Dorsolateral prefrontal cortex (tissue), 122 donors: ENCODE measurements at places on chromosomes 2 and 18. TPM values are rescaled to one million over a fixed set of nuclear protein-coding genes. Genes with fewer than 3 reads are reported as not detected.
A peak's percentile ranks its signal among the peaks of the same experiment; 100 is the strongest.

ATG16L1 gene
- 51.7 TPM for total RNA-seq

GLI2 gene
- 5.3 TPM for total RNA-seq

DNA sequence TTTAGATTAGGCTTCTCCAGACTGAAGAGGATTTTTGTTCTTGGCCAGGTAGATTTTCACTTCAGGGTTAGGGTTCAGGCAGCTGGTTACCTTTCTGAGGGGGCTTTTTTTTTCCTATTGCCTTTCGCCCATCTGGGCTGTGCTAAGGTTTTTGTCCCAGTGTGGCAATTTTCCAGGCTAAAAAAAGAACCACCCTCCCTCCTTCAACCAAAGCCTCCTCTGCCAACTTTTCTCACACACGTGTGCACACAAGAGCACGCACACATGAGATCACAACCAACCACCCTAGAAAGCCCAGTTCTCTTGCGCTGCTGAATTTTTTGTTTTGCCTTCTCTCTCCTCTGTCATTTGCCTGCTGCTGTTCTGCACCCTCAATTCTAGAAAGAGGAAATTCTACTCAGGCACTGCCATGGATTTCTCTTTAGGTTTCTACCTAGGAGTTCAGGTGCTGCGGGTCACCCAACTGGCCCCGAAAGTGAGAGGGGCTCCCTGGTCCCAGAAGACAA, 8.5 kb upstream of the CXCR4 start:
- DNase-seq, result no peak

DNA sequence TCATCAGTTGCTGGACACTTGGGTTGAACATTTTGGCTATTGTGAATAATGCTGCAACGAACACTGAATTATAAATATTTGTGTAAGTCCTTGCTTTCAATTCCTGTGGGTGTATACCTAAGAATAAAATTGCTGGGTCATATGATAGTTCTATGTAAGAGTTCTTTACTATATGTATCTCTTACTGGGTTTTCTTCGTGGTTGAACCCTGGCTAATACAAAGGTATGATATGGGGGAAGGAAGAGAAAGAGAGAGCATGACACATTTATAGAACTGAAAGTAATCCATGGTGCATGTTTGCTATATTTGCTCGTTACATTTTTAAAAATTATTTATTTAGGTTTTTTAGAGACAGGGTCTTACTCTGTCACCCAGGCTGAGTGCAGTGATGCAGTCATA, 143.1 kb upstream of the GAREM1 start:
- DNase-seq, result no peak

DNA sequence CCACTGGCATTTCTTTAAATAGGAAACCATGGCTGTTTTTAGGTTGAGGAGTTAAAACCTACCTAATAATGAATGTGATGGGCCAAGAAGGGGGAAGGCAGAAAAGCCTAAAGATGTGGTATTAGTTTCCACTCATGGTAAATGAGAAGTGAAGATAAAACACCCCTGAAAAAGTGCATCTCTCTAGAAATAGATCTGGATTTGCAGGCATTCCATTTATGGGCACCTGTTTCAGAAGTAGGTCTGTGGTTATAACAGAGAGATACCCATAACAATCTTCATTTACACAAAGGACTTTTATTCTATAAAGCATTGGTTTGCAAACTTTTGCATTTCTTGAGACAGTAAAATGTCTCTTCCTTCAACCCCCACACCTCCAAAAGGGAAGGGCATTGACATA, 62.1 kb downstream of the PRKCE start:
- DNase-seq, result no peak

HOXD3 gene
- total RNA-seq, result not detected

- no peak for DNase-seq
Measured at GRCh38 chr2:197113275-197113711, 186.8 kb upstream of the PGAP1 start.

NMS gene
- total RNA-seq, result not detected

DNA sequence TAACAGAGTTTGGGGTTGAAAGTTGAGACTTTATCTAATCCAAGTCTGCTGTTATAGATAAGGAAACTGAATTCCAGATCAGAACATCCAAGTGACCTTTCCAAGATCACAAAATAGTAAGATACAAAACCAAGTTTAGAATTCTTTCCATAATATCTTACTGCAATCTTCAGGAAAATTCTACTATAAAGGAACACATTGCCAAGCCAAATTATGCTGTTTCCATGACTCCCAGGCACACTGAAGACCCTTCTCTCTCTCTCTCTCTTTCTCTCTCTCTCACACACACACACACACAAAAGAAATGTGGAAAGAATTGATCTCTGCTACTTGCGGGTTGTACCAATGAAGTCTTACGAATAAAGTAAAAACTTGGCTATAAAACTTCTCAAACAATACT, 398.4 kb downstream of the METTL4 start:
- no peak for DNase-seq

- no peak for DNase-seq
Measured at GRCh38 chr18:21998486-21998885, 170.9 kb upstream of the GATA6 start.

- DNase-seq, result no peak
Measured at GRCh38 chr18:57438743-57439608, 3.8 kb downstream of the ONECUT2 start.

DNA sequence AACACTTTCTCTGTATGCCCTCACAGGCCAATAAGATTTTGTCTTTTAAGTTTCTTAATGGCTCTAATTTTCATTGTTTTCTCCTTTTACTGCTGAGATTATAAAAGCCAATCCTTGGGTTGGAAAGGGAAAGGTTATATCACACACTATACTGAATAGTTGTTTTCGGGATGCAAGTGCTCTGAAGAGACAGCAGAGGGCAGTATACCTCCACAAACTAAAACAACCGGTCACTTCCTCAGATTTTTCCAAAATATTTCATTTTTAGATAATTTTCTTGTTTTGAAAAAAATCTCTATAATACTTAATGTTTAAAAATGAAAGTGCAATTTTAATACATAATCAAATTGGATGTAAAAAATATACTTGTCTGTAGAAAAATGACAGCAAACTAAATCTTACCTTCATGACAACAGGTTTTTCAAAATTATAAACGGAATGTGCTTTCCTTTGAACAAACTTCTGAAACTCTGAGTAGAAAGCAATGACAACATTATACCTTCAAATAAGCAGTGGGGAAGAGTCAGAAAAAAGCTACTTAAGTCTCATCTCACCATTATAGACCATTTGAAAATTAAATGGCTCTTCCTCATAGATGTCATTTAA, 82.7 kb downstream of the ORC4 start:
- DNase-seq, result no peak

DNA sequence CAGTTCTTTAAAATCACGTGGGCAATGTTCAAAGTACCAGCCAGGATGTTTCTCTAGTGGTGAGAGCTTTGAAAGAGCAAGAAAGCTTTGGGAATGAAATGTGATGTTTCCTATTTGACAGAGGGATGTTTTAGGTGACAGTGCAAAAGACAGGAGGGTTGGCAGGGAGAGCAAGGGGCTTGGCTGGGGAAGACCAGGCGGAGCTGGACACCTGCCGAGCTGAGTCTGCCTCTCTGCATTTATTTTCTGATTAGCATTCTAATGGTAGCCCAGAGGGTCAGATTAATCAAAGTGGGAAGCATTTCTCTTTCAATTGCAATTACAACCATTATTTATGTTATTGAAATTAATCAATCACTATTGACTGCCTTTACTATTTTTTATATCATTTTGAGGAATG, 145.4 kb upstream of the RAB12 start:
- DNase-seq, result no peak

DNA sequence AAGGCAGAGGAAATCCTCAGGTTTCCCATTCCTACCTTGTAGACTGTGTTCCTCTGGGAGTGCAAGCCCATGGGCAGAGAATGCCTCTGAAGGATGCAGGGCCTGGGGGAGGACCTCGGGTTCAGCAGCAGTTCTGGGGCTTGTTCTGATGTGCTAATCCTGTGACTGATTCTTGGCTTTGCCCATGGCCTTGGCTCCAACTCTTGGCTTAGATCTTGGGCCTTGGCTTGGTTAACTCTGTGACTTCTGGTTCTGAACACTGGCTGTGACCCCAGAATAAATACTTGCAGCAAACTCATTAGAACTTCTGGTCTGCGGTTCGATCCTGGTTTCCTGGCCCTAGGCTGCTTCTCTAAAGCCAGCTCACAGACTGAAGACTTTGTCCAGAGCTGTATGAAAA, 366.9 kb upstream of the ZEB2 start:
- DNase-seq, result no peak

LBX2 gene
- total RNA-seq, result not detected

DNA sequence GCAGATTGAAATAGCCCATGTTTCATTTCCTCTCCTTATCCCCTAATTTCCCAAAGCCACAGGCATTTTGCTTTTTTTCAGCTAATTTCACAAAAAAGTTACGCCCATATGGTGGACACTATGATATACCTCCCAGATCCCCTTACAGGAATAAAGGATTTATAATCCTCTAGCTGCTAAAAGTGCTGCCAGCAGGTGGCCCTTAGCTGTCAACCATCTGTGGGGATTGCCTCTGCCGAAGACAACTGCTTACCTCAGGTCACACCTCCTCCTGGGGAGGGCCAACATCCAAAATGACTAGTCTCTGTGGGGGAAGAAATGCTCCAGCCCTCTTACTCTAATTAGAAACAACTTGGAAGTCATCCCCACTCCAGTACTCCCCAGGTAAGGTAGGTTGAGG, 61.0 kb upstream of the EPB41L3 start:
- DNase-seq, result no peak

DNA sequence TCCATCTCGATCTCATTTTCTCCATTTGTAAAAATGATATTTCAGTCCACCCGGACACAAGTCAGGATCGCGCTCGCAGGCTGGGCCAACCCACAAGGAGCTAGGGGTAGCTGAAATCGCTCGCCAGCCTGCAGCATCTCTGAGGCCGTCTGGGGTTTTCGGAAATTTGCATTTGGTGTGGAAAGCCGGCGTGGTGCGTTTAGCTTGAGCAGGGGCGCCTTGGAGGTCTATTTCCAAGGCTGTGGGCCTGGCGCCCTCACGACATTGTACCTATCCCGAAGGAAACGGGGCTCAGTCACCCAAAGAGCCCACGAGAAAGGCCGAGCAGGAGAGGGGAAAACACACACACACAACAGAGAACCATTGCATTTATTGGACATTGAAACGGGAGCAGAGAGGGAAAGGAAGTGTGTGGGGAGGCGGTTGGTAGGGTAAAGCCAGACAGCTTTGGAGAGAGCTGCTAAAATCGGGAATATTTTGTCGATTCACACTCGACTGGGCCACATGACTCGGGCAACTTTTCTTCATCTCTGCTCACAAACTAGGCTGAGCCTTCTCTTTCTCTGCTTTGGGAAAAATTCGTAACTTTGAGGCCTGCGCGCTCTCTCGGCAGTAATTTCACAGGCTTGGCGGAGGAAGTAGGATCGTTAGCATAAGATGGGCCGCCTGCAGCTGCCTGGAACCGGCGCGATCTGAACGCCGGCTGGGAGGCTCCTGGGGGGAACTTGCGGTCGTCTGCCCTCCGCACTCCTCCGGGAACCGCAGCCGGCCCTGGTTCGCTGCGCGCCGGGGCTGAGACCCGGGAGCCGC, 1.1 kb upstream of the HOXD8 start:
- no peak for DNase-seq

DNA sequence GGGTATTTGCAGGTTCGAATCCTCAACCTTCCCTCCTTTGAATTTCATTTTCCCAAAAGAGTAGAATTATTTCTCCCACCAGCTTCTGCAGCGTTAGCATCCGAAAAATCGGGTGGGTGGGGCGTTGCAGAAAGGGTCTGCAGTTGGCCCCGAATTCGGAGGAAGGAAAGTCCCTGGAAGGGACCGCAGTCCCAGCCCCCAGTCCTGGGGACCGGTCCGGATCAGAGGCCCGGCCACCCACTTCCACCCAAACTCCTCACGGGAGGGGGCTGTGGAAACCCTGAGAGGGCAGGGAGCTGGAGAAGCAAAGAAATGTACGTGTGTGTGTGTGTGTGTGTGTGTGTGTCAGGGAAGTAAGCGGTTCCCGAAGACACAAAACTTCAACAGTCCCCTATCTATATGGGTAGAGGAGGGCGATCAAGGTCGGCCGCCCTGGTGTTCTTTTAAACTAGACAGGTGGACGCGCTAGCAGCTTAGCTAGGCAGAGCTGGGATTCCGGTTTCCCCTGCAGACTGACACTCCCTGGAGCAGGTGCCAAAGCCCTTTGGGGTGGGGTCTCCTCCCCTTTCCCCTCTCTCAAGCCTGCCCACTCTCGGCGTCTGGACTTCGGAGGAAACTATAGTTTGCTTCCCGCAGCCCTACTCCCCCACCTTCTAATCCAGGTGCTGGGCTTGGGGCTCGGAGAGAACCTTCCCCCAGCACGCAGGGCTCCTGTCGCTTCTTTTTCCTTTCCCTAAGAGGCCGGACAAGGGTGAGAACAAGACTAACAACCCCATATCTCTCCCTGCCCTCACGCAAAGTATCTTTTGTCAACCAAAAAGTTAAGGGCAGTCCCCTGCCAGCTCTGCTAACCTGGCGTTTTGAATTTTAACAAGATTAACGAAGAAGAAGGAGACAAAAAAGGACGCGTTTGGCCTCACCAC, 4.8 kb upstream of the ONECUT2 start:
- DNase-seq, result no peak

GRCh38 chr2:8682719-8683667, 1.1 kb downstream of the ID2 start:
- no peak for DNase-seq

DNA sequence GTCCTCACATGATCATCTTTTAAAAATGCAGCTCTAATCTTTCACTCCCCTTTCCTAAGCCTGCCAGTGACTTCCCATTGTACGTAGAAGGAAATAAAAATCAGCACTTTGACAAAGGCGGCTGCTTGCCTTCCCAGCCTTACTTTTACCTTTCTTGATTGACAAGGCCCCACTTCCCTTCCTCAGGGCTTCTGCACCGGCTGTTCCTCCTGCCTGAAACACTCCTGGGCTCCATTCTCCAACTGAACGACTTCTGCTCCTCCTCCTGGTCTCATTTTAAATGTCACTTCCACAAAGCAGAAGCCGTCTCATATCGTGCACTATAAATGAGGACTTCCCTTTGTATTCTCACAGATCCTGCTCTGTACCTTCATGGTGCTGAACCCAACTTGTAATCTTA, 56.1 kb downstream of the OSBPL6 start:
- DNase-seq, result no peak

GRCh38 chr2:217597681-217598080, 405.1 kb downstream of the TNS1 start:
- DNase-seq, result no peak

- DNase-seq, result no peak
Measured at GRCh38 chr2:235028646-235029045, 76.8 kb downstream of the SH3BP4 start.

GRCh38 chr2:210626849-210627248, 70.5 kb downstream of the CPS1 start:
- DNase-seq, result no peak

ALPP gene
- total RNA-seq, result not detected

LOXHD1 gene
- total RNA-seq, result 2.0 TPM

DNA sequence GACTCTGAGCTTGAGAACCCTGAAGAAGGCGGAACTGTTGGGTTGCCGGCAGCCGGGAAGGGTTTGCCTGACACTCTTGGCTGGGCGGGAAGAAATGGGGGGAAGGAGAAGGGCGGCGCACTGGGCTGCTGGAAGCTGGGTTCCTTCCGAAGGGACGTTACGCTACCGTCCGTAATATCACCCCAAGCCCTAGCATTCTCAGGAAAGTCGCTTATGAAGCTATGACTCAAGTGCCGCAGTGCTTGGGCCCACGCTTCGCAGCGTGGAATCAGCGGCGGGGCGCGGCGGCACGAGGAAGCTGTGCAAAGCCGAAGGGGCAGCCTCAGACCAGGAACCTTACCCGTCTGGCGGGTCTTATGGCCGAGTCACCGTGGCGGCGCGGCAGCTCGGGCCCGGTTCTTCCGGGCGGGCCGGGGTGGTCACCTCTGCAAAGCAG, 50.2 kb upstream of the SIGLEC15 start:
- peak; percentile 61 for DNase-seq

GRCh38 chr2:144249035-144249637, 270.8 kb downstream of the ZEB2 start:
- no peak for DNase-seq

- DNase-seq, result peak; percentile 51
Measured at GRCh38 chr2:120346667-120347358, 877 bp downstream of the INHBB start.
